ENCODE measurements at places on chromosomes 2 and 18.
A peak's percentile ranks its signal among the peaks of the same experiment; 100 is the strongest.

GRCh38 chr18:8300751-8301410 lies 308.4 kb upstream of the RAB12 start:
- DNase-seq = no peak

- no peak for DNase-seq
Observed at GRCh38 chr2:214560618-214561190, 149.8 kb downstream of the VWC2L start.

GRCh38 chr2:146867477-146867986 lies 977.3 kb upstream of the ACVR2A start:
- DNase-seq = no peak

DNA sequence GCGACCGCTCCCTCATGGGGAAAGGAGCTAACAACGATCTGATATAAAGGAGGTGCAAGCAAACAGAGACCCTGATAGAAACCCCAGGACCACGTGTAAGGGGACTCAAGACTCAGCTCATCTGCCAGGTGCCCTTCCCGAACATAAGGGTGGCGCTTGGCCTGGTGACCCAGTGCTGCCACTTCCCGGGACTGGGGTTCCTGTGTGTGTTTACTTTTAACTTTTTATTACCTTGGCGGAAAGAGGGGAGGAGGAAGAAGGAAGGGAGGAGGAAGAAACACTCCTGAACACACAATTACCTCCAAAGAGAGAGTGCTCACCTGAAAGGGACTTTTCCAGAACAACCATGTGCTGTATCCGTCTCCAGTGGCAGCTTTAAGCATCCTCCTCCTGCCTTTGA lies 56.5 kb upstream of the EDAR start:
- no peak for DNase-seq

- DNase-seq = no peak
Observed at GRCh38 chr18:31230495-31230894, 67.8 kb upstream of the DSC1 start.

GRCh38 chr2:9736021-9736420 lies 105.2 kb upstream of the YWHAQ start:
- no peak for DNase-seq

DNA sequence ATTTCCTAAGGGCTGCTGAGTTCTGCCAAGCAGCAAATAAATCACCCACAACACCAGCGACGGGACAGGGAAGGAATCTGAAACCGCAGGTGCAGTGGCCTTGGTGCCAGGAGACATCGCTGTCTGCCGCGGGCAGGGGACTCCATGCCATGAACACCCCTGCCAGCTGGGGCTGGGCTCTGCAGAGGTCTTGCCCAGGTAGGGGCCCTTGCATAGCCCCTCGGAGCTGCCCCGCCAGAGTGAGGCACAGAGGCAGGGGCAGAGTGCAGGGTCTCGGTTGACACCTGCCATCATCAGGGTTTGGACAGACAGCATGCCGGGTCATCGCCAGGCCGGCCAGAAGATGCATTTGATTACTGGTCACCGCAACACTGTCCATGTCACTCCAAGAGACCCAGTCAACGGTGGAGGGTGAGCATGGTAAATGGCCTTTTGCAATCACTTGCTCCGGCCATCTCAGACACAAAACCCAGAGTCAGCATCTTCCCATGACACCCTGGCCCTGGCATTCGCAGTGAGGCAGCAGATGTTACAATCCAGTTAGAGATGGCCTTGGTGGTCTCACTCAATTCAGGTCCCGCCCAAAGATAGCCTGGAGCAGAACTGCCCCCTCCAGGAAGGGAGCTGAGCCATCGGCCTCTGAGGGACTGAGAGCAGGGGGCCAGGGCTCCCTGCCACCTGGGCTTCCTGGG lies 255.4 kb downstream of the NDUFA10 start:
- DNase-seq = no peak

DNA sequence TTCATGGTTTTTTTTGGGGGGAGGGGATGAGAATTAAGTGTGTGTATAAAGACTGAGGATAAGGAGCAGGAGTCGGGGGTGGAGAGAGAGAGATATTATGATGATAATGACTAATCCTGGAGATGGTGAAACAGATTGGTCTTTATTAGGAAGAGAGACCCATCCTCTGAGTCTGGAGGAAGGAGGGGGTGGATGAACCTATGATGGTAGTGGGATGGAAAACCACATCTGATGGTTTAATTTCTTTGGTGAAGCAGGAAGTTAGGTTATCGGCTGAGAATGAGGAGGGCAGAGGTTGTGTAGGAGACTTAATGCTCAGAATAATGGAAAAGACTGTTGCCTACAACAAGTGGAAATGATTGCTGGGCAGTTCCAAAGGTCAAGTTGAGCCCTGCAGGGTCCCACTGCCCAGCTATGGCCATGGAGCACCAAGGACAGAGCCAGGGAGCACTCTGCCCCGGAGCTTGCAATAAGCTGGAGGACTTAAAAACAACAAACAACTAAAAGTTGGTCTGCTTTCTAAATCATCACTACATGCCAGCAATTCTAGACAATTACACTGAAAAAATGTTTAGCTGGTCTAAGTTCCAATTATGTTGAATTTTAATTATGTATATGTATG lies 7.9 kb downstream of the SLC16A14 start:
- DNase-seq = peak; percentile 18

DNA sequence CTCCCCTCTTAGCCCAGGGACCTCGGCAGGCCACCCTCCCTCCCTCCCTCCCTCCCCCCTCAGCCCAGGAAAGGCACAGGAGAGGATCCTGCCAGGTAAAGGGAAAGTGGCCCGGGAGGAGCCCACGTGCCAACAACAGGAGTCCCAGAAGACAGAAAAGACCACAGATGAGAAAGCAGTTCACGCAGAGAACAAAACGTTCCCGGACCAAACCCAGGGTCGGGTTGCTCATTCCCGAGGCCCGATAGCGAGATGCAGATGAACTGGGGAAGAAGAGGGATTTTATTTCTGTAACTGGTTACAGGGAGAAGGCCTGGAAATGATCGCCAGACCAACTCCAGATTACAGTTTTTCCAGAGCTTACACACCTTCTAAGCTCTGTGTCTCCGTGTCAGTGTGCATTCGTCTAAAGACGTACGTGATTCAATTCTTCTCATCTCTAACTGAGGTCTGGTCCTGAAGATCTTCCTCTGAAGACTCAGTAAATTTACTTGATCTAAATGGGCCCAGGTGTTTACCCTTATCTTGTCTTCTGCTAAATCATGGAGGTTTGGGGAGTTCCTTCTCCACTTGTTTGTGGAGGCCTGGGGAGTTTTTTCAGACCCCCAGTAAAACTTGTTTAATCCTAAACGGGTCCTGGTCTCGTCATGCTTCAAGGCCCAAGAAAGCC lies 807 bp upstream of the NEU4 start:
- DNase-seq = peak; percentile 51

DNA sequence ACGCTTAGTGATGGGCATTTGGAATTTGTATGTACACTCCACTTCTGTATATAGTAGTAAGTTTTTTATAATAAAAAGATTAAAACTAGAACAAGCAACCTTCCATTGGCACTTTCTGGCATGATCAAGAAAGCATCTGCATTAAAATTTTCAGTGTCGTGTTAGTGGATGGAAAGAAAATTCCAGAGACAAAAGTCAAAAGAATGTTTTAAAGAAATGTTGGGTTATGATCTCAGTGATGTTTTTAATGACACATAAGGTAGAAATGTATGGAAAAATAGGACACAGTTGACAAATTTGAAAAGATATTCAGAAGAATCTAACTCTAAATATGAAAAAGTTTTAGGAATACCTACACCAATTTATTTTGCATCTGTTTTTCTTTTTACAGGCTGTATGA lies 126.1 kb upstream of the FAM117B start:
- DNase-seq = no peak

- DNase-seq = peak; percentile 51
Observed at GRCh38 chr2:120738786-120739437, 3.2 kb downstream of the GLI2 start.

- no peak for DNase-seq
Observed at GRCh38 chr2:54641988-54642387, 81.5 kb upstream of the EML6 start.

DNA sequence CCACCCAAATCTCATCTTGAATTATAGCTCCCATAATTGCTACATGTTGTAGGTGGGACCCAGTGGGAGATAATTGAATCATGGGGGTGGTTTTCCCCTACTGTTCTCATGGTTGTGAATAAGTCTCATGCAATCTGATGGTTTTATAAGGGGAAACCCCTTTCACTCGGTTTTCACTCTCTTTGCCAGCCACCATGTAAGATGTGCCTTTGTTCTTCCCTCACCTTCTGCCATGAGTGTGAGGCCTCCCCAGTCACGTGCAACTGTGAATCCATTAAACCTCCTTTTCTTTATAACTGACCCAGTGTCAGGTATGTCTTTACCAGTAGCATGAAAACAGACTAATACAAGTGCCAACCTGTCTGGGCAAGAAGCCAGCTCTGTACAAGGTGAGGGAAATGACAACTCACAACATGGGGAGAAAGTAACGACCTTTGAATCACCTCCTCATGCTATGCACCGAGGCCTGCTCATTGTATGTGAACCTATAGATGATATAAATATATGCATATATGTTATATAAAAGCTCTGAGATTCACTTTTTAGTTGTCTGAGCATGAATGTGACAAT lies 162.2 kb downstream of the ALPK2 start:
- DNase-seq = no peak

GRCh38 chr18:47932190-47932589 lies 1.7 kb upstream of the SMAD2 start:
- no peak for DNase-seq

DNA sequence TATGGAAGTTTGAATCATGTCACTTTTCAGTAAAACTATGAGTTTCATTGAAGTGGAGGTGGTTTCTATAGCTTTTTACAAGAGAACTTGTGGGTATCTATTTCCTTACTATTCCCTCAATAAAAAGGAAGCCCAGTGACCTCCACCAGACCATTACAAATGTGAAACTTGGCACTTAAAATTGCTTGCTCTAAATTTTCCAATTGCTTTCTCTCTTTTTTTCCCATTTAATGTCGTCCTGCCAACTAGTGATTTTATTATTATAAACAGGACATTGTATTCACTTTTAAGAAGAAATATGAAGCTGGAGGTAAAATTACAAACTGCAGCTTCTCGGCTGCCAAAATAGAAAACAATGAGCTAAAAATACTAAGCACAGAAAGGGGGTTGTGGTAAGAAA lies 208.2 kb upstream of the ALPP start:
- no peak for DNase-seq

GRCh38 chr2:239762655-239763269 lies 262.4 kb downstream of the NDUFA10 start:
- DNase-seq = no peak

- DNase-seq = no peak
Observed at GRCh38 chr2:151043484-151043883, 218.2 kb downstream of the RBM43 start.

GRCh38 chr2:100632037-100632436 lies 69.2 kb downstream of the PDCL3 start:
- no peak for DNase-seq

DNA sequence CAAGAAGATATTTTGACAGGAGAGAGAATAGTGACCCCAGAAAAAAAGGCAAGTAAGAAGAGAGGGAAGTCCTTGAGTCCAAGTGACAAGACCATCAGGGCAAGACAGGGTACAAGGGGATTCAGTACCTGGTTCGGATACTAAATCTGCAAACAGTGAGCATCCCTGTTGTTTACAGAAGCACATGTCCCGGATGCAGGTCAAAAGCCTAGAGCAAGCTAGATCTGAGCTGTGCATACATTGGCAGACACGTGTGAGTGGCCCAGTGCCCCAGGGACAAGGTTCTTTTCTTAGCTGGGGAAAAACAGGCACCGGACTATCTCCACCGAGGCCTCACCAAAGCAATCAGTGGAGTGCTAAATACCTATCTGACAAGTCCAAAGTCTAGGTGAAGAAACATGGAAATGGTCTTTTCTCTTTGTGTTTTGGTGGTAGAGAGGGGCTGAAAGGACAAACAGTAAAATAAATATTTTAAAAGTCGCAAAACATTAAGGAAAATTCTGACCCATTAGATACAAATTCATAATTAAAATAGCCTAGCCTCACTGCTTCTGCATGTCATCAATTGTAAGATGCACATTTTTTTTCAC lies 165.2 kb downstream of the SUCLG1 start:
- no peak for DNase-seq

DNA sequence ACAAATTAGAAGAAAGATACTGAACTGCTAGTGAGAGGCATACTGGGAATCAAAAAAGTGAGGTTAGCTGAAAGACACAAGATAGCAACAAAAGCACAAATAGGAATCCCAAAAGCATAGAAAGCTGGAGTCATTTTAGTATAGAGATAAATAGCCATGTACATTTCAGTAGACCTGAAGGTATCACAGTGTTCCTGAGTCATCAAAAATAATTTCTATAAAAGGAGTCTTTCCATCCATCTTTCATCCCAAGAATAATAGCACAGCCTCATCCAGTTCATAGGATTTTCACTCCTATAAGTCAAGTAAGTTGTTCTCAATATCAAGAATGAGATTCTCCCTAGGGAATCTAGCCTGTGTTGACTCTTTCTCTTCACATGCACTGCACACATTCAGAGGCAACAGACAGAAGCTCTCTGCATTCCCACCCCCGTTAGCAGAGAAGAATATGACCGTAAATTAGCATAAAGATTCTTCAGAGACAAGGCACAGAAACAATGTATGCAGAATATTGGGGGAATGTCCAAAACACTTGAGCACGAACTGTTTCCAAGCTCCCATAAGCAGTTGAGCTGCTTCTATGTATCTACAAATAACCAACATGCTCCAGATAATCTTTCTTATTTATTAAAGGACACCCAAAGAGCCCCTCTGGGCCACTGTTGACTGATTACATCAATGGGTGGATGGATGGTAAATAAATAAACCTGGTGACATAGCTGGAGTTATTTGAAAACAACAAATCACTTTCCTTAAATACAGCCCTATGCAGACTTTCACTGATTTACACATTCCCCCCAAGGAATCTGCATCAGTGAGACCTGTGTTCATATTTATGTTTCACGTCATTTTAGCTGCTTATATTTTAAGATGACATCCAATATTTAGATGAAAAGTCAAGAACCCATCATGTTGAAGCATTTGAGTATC lies 174.5 kb upstream of the PKDCC start:
- no peak for DNase-seq

DNA sequence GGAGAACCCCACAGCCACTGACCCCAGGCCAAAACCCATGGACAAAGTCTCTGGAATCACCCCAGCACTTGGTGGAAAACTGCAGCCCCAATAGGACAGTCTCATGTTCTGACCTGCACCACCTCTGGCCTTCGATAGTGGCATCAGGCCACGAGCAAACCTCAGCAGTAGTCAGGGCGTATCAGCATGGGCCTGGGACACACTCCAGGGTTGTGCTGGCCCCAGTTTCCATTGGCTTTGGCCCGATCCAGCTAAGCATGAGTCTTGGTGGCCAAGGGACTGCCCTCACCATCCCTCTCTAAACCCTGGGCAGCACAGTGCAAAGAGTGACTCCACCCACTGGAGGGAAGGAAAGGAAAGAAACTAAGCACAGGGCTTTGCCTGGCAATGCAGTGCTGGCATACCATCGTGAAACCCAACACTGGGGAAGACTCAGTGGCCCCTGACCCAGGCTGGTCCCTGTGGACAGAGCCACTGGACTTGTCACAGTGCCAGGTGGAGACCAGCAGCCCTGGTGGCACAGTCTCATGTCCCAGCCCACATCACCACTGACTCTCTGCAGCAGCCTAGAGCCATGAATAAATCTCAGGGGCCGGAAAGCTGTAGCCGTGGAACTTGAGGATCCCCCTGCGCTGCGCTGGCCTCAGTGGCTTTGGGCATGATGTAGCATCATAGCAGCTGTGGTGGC lies 46.3 kb downstream of the ZNF519 start:
- no peak for DNase-seq

GRCh38 chr2:109164739-109165221 lies 35.8 kb downstream of the SH3RF3 start:
- no peak for DNase-seq

Data from ecto neural progenitor cell (in vitro differentiated cells).